ENCODE measurements at places on chromosomes 4 and X.

GRCh38 chr4:14465057-14465456 is 537.2 kb upstream of the CPEB2 start:
- no peak for DNase-seq

DNA sequence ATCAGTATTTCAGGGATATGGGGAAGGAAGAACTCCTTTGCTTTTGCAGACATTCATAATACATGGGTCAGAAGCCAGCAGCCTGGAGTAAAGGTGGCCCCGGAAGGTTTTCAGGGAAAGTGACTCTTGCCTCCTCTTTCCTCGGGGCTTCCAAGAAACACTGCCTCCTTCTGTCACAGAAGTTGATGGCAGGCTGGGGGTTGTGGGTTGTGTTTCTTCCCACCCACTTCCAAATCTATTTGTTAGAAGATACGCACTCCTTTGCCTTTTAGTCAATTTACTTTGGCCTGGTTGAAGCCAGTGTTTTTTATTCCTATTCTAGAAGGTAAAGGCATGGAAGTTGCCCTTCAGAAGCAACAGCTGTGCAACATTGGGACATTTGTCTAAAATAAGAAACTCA is 19.7 kb downstream of the KIT start:
- no peak for DNase-seq

DNA sequence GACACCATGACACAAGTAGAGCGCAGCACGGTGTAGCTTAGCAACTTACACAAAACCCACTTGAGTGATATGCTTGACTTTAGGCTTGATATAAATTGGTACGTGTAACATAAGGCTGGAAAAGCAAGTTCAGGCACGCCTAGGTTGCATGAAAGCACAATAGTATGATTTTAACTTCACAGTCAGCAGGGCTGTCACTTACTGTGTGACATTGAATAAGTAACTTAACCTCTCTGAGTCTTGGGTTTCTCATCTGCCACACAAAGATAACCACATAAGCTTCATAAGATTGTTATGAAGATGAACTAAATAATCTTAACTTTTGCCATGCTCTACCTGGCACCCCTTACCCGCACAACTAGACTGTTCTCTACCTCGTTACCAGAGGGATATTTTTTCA is 9.5 kb downstream of the SRD5A3 start:
- DNase-seq, result no peak

DNA sequence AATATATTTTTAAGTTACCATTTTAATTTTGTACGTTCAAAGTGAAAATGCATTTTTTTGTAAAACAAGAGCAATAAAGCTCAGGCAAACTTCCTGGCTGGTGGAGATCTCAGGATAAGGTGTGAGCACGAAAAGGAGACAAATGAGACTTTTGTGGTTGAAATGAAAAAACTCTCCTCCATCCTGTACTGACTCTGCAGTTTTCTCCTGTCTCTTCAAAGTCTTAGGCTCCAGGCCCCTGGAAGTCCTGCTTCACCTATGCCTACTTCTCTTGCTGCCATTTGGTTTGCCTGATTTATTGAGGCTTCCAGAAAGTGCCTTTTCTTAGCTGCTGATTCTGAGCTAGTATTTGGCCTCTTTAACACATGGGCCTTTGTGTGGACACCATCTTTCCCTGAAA is 77.7 kb downstream of the MAML3 start:
- no peak for DNase-seq

- DNase-seq, result no peak
These were observed 20.9 kb downstream of the SPIN3 start for GRCh38 chrX:56974408-56974807.

DNA sequence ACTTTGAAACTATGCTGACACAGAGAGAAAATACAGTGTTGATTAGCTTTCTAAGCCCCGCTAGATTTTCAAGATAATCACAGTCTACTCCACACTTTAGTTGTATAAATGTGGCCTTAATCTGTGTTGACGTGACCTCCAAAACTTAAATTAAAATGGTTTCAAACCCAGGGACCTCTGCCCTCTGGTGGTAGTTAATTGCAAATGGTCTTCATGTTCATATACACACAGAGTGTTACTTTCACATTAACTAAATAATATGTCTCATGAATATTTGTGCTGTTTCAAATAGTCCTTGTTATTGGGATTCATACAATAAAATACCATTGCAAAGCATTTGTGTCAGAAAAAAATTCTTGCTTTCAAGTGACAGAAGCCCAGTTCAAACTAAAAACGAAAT is 64.3 kb downstream of the TASL start:
- DNase-seq, result no peak

GRCh38 chr4:30182786-30183185 is 537.4 kb upstream of the PCDH7 start:
- DNase-seq, result no peak

DNA sequence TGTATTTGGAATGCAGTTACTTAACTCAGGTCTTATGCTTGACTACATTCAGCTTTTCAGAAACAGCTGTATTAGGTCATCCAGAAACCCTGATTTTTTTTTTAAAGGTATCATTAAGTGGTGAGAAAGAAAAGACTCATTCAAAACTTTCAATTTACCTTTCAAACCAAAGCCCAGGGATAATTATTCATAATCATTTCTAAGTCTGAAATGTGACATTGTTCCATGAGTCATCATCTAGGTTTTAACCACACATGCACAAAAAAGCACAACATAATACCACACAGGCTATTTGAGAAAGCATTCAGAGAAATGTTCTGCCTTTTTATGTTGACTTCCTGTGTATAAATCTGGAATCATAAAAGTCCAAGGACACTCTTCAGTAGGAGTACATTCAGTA is 288.2 kb downstream of the IL1RAPL2 start:
- no peak for DNase-seq

GRCh38 chrX:71532078-71532752 is 689 bp upstream of the OGT start:
- DNase-seq, result peak; percentile 19

Measured in spinal cord (tissue), 10 donors.